ENCODE measurements at places on chromosomes 12 and 14.

GRCh38 chr12:67415473-67415872, 146.3 kb downstream of the CAND1 start:
- no peak for DNase-seq

DNA sequence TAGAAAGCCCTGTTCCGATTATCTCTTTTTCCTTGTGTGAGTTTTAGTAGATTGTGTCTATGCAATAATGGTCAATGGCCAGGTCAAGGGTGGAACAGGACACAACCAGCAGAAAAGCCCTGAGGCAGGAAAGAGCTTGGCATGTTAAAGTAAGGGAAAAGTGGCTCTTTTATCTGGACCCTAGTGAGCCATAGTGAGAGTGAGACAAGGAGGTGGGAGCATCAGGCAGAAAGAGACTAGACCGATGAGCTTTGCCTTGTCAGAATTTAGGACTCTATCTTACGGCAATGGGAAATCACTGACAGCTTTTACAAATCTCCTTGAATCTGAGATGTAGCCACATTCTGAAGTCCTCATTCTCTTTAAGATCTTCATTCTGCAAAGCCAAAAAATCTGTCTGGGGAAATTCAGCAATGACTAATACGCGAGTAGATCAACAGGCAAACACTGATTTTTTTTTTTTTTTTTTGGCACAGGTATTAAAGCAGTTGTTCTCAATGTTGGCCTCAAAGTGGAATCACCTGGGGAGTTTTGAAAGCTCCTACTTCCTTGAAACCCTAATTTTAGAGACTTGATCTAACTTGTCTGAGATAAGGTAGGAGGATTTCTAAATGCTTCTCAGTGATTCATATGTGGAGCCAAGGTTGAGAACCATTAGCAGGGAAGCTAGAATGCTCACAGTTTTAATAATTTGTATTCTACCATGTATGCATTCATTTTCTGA, 33.9 kb downstream of the TMEM19 start:
- no peak for DNase-seq

DNA sequence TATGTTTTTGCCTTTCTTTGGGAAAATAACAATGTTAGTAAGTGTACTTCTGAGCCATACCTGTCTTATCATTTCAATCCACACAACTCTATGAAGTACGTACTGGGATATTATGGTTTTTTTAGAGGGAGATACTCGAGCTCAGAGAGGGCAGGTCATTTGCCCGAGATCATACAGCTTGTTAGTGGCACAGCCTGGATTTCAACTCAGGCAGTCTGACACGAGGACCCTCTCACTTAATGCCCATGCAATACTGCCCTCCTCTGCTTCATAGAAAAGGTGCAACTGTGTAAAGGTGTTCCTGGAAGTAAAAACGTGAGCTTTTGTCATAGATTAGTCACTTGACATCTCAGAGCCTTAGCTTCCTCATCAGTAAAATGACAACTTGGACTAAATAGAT, 128.0 kb downstream of the NDUFA12 start:
- DNase-seq, result no peak

DNA sequence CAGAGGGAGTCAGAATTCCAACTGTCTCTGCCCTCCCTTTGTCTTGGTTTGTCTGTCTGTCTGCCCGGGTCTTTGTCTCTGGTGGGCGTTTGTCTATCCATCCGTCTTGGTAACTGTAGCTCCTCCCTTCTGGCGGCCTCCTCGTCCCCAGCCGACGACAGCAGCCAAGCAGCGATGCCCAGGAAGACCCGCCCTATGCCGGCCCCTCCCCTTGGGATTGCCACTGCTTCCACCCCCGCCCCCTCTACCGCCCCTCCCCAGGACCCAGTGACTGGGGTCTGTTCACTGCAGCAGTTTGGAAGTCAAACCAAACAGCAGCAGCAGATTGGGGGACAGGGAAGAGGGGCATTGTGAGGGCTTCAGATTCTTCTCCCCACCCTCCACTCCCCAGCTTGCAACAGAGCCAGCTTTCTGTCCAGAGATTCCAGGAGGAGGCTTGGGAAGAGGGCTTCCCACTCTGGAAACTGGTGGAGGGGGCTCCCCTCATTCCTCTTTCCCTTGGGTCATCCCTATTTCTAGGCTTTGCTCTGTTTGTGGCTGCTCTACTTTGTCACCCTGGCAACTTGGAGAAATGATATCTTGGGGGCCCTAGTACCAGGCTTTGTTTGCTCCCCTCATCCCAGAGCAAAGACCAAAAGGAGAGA, 2.4 kb upstream of the RARG start:
- DNase-seq, result no peak

GRCh38 chr14:32933629-32934072, 5.0 kb upstream of the NPAS3 start:
- no peak for DNase-seq

DNA sequence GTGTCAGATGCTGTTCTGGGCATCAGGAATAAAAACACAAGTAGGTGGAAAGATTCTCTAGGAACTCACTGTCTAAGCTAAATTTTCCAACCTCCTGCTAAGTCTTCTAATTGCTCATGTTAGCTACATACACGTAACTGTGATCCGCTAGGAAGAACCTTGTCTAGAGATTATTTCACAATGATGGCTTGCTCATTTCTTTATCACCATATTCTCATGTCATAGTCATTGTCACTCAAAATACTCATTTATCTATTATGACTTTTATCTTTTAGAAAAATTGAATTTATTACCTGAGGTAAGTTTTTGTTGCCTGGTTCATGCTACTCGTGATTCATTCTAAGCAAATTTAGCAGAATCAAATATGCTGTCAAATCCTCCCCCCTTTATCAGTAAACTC, 1402.4 kb upstream of the FLRT2 start:
- no peak for DNase-seq

GRCh38 chr12:65195387-65196055, 26.1 kb downstream of the LEMD3 start:
- DNase-seq, result no peak

DNA sequence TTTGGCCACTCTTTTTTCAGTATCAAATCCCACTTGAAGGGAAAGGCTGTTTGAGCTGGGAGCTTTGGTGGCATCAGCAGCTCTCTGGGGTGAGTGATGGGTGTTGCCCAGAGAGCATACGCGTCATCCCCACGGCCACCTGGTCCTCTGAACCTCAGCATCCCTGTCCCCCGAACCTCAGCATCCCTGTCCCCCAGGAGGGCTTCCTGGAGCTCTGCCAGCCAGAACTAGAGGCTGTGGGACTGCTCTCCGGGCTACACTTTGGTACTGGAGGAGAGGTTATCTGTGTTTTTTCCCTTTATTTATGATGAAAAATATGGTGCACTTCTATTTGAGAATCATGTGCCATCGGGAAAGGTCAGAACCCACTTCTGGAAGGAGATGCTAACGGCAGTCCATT, 131.5 kb upstream of the RTL1 start:
- DNase-seq, result no peak

DNA sequence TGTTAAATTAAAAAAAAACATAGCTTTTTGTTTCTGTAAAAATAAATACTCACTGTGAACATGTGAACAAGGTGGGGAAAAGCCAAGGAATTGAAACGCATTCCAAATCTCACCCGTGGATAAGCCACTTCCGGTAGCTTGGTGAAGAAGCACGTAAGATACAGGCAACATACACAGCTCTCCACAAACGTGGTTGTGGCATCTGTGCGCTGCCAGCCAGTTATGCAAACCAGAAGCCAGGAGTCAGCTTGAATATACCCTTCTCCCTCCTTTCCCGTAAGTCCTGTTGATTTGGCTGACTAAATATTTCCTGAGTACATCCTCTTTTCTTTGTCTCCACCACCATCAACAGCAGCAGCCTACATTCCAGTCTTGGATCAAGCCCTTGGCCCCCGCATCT, 486.2 kb downstream of the VRK1 start:
- DNase-seq, result no peak

DNA sequence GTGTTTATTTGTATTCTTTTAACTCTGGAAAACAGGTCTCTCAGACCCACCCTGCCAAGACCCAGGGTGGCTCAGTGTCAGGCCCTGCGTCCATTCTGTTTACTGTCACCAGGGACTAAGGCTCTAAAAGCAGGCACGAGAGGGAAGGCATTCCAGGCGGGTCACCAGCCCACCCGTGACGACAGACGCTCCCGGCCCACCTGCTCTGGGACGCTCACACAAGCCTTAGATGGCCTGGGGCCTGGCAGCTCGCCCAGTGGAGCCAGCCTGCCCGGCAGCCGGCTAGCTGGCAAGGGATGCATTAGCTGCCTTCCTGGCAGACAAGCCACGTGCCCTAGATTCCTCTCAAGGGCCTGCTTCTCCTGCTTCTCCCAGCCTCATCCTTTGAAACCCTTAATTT, 9.2 kb upstream of the NUAK1 start:
- DNase-seq, result no peak

- no peak for DNase-seq
Observed at GRCh38 chr14:65044596-65044959, 57.7 kb downstream of the MAX start.

DNA sequence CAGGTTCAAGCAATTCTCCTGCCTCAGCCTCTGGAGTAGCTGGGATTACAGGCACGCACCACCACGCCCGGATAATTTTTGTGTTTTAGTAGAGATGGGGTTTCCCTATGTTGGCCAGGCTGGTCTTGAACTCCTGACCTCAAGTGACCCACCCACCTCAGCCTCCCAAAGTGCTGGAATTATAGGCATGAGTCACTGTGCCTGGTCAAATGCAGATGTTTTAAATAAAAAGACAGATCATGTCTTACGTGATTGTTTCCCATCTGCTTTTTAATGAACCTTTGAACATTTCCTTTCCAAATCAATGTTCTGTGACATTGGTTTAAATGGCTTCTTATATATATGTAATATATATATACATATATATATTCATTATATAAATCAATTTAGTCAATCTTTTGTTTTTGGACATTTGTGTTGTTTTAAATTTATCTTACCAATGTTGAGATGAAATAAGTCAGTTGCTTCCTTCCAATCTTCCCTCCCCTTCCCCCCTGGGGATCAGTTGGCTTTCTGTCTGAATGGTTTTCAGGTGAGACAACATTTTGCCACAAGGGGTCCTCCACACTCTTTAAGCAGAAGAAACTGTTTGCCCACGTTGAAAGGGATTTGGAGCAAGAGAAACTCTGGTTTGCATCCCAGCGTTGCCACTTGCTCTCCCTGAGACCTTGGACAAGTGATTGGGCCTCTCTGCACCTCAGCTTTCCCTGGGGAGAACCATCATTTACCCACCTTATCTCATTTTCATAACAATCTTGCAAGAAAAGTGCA, 47.6 kb upstream of the RBM19 start:
- no peak for DNase-seq

DNA sequence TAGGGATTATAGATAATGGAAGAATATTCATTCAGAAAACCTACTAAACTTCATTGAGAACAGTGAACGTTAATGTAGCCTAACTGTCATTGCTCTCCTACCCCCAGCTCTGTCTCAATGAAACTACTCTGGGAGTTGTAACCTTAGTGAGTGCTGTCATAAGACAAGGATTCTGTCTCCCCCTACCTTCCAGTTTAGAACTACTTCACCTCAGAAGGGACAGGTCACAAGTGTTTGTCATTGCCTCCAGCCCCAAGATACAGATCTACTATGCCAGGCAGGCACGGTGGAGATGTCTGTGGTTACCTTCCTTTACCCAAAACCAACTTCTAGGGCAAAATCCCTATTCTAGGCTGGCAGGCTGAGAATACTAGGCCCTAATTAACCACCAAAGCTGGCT, 833.1 kb upstream of the SEL1L start:
- no peak for DNase-seq

- no peak for DNase-seq
Observed at GRCh38 chr12:52202361-52203078, 10.7 kb upstream of the KRT80 start.

DNA sequence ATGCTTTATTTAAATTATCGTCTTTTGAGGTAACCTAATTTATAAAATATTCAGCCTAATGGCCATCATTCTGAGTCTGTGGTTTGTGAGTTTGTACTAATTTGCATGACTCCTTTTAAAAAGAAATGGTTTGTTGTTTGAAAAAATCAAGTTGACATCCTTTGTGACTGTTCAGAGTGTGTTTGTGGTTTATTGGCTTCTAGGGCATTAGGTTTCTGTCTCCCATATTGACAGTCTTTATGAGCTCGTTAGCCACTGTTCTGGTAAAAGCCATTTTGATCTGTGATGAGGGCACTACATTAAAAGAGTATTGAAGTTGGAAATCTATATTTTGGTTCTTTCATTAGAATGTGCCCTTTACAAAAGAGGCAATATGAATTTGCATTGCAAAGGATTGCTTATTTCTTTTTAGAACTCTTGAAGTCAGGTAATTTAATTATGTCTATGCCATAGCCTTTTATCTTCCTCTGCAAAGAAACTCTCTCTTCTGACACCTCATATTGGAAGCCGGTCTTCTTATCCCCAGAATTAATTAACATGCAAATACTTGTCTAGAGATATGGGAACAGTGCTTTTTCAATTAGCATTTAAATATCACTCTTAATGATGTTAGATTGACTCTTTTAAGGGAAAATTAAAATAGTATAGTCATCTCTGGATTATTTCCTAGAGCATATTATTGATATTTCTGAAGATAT, 95.0 kb downstream of the CRADD start:
- DNase-seq, result no peak

- no peak for DNase-seq
Observed at GRCh38 chr12:58443273-58443980, 476.9 kb downstream of the LRIG3 start.

- DNase-seq, result no peak
Observed at GRCh38 chr12:125331342-125332052, 266.3 kb downstream of the AACS start.

GRCh38 chr12:6306599-6307220, 3.8 kb upstream of the PLEKHG6 start:
- DNase-seq, result no peak

DNA sequence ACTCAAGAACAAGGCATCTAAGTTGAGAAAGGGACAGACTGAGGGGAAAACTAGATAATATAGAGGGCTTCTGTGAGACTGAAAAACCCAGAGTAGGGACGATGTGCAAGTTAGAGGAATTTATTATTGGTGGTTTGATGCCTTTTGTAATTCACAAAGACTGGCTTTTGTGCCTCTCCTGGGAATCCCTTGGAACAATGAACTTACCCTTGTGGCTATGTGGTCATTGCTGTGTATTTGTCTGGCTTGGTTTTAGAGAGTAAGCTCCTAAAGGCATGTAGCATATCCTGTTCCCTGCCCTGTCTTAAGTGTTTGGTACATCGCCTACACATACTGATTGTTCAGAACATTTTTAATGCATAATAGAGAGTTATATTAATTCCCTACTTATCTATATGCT, 26.6 kb downstream of the DCN start:
- no peak for DNase-seq

GRCh38 chr12:66688846-66689439, 10.1 kb upstream of the GRIP1 start:
- DNase-seq, result no peak

GRCh38 chr12:123150744-123151456, at the start of gene PITPNM2:
PITPNM2 (minus strand) TSS chr12:123151090; CDS start chr12:123034590, 116,500 bp downstream.
- peak; percentile 46 for DNase-seq

- no peak for DNase-seq
Observed at GRCh38 chr12:113317122-113317521, 17.8 kb downstream of the SLC8B1 start.
